ENCODE measurements at places on chromosomes 13 and 19.
A peak's percentile ranks its signal among the peaks of the same experiment; 100 is the strongest.

- no peak for DNase-seq
Observed at GRCh38 chr19:41441321-41441945, 1.5 kb upstream of the ERICH4 start.

DNA sequence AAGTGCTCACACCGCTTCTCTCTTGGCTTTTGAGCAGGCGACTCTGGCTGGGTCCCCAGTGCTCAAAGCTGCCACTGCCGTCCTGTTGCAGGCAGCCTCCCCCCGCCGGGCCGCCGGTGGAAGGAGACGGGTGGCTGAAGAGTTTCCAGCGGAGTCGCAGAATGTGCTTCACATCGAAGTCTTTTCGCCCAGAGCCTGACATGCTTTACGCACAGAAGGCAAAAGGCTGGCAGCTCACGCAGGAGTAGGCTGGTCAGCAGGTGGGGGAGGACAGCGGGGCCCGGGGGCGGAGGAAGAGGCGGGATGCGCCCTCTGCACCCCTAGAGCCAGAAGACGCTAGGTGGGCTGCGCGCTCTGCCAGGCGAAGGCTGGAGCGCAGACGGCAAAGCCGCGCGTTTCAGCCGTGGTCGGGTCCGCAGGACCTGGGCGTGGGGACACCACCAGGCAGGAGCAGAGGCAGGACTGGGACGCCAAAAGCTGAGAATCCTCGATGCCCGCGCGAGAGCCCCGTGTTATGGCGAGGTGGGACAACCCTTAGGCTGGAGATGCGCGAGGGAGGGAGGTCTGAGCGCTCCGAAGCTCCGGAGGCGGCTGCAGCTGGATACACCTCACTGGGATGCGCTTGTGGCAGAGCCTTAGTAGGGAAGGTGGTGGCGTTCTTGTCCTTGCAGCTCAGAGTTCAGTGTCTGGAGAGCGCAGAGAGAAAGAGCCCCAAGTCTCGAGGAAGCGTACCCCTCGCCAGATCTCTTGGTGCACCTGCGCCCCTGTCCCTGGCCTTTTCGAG is at the start of gene ATXN8OS:
Gene ATXN8OS (plus strand): TSS at position 329 of the 784 bp plus-strand sequence.
- DNase-seq = no peak

DNA sequence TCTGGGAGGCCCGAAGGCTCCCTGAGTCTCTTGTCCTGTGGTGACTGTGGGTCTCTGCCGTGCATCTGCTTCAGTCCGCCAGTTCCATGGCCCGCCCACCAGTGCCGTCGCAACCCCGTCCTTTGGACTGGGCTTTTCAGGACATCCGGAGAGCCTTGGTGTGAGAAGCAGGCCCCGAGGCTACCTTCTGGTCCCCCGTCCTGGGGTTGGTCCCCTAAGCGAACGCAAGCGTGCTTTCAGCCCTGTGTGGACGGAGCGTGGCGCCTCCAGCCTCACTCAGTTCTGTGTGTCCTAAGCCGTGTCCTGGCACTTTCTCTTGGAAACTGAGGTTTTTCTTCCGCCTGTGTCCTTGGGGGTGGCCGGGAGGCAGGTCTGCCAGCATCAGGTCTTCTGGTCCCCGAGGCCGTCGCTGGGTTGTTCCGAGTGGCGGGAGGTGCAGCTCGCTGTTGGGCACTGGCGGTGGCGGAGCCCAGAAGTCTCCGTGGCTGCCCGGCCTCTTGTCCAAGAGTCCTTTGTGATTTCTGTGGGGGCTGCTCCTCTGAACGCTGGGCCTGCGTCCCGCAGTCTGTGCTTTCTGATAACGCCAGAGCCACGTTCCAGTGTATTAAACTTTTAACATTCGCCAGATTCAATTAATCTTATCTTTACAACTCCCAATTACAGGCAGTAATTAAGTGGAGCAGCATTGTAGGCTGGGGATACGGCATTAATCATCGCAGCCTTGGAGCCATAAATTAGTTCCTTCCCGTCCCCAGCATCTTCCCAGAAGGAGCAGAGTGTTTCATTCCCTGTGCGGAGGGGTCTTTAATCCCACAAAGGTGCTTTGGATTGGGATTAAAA is 99.5 kb downstream of the KDM4B start:
- DNase-seq = no peak

GRCh38 chr19:42233106-42233505 is 9.3 kb downstream of the GSK3A start:
- DNase-seq = no peak

- DNase-seq = no peak
Observed at GRCh38 chr13:111346101-111346680, 25.7 kb downstream of the TEX29 start.

GRCh38 chr13:91017031-91017668 is 330.3 kb upstream of the MIR17HG start:
- no peak for DNase-seq

DNA sequence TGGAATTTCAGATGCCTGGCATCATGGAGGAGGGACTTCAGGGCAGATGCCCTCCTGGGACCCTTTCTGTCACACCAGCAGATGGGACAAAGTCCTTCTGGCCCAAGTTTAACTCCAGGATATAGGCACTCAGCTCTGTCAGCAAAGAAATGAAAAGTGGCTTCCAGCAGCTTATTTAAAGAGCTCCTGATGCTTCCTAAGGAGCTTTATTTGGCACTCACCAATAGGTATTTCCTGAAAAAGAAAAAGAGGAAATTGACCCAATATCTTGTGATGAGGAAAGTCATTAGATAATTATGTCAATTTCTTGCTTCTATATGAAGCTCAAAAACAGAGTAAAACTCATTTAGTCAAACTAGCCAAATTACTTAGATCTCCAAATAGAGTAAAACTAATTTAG is 224.6 kb downstream of the RAP2A start:
- no peak for DNase-seq

GRCh38 chr13:100399455-100399854 is 189.1 kb downstream of the GGACT start:
- no peak for DNase-seq

GRCh38 chr13:89883893-89884448 is 1463.5 kb upstream of the MIR17HG start:
- DNase-seq = no peak

DNA sequence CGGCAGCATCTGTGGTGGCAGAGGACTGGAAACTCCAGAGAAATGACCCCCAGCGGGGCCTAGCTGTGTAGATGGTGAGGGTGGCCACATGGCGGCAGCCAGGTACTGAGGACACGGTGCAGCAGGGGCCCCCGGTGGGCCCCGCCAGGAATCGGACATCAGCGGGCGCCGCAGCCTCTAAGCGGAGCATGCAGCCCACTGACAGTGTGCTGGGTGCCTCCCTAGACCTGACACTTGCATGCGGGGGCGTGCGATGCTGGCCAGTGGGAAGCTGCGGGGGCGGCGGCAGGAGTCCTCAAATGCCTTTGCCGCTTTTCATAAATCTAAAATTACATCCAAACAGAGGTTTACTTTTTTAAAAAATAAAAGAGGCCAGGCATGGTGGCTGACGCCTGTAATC is 16.1 kb downstream of the ADAT3 start:
- DNase-seq = no peak

DNA sequence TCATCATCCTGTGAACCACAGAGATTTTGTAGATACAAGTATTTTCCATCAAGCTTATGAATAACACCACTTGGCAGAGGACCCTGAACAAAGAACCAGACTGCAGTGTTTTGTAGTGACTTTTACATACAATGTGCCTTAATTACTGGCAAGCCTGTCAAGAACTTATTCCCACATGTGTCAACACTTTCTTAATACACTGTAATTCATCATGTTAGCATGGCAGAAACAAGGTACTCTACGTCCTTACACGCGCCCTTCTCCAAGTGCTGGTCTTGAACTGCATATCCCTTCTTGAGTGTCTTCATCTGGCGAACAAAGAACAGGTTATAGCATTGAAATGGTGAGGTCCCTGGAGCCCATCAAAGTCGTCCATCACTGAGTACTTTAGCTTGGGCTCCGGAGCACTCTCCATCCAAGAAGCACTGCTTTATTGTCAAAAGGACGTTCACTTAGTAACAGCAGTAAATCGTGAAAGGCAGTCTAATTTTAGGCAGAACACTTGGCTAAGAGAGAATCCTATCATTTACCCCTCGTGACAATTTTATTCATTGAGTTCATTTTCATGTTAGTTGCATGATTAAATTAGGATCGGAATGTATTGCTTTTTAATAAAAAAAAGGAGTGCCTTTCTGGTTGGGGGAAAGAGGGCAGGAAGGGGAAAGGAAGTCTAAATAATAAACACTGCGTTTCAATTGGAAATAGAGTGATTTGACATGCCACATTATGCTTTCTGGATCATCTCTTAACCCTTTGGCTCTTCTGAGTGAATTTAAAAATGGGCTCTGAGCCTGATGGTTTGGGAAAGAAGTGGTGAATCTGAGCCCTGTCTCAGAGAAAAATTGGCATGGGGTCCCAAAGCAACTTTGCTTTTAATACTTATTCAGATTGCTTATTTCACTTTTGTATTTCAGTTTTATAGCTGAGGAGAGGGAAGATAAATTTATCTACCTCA is 376.1 kb downstream of the DLEU7 start:
- DNase-seq = no peak

DNA sequence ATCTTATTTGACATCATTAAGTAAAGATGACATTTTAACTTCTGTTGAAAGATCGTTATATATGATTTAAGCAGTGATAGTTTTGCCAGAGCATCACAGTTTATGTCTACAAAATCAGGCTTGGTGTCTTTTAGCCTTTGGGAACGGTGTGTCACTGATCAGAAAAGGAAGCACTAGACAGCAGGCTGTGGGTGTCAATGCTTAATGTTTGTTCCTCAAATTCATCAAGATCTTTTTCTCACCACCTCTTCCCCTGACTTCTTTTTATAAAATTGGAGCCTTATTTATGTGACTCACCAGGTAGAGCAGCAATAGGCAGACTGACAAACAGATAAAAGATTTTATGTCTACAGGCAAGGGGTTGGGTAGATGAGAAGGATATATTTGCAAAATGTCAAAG is 1558.5 kb downstream of the EFNB2 start:
- DNase-seq = no peak

GRCh38 chr19:2591537-2592291 is 110.8 kb downstream of the GNG7 start:
- no peak for DNase-seq

GRCh38 chr19:5035793-5036697 is 67.1 kb downstream of the KDM4B start:
- DNase-seq = no peak

- DNase-seq = no peak
Observed at GRCh38 chr13:51793570-51794271, 10.2 kb downstream of the DHRS12 start.

GRCh38 chr13:110405597-110406450 is 98.7 kb downstream of the COL4A2 start:
- DNase-seq = no peak

DNA sequence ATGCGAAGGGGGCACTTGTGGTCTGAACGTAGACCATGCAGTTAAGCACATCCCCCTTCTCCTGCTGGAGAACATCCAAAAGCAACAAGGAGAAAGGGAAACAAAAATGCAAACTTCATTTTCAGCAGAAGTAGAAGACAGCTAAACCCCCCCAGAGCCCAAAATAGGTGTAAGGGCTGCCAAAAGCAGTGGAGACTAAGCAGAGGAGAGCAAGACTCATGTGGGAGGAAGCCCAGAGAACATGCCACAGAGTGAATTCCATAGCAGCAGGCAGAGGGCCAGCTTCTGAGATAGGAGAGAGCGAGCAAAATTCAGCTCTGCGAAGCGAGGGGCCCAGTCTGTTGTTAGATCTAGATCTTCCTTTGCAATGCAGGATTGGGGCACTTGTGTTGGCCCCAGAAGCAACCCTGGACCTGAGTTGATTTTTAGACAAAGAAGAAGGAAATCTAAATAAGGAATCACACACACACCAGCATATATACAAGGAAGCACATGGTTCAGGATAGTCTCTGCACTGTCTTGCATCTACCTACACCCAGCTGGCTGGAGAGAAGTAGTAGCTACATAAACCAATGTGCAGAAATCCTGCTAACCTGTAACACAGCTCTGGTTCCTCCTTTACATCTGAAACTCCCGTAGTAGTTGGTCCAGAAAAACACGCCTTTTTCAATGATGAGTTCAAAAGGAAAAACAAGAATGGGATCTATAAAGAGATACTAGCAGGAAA is 199.6 kb downstream of the SPRY2 start:
- DNase-seq = no peak

GRCh38 chr19:11373166-11373884 is 1.1 kb upstream of the SWSAP1 start:
- no peak for DNase-seq

DNA sequence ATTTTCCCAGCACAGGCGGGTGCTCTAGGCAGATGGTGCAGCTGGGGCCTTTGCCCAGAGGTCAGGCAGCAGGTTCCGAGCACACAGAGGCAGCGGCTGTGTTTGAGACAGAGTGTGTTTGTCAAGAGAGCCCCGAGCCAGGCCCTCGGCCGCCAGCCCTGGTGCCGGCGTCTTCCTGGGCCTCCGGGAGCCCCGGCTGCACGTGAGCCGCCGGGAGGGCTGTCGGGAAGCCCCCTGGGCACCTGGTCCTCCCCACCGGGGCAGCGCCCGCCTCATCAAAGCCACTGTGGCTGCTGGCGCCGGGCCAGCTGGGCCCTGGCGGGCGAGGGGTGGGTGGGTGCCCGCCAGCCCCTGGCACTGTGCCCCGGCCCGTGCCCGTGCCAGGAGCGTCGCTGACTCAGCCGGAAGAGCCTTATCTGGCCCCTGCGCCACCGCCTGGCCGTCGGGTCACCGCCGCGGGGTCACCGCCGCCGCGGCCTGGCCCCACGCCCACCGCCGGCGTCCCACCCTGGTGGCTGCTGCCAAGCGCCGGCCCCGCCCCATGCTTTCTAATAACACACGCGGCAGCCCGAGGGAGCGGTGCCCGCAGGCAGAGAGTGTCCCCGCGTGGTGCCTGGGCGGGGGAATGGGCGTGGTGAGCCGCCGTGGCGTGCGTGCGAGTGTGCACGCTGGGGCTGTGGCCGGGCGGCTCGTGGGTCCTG is 14.9 kb downstream of the ARID3A start:
- DNase-seq = peak; percentile 86

DNA sequence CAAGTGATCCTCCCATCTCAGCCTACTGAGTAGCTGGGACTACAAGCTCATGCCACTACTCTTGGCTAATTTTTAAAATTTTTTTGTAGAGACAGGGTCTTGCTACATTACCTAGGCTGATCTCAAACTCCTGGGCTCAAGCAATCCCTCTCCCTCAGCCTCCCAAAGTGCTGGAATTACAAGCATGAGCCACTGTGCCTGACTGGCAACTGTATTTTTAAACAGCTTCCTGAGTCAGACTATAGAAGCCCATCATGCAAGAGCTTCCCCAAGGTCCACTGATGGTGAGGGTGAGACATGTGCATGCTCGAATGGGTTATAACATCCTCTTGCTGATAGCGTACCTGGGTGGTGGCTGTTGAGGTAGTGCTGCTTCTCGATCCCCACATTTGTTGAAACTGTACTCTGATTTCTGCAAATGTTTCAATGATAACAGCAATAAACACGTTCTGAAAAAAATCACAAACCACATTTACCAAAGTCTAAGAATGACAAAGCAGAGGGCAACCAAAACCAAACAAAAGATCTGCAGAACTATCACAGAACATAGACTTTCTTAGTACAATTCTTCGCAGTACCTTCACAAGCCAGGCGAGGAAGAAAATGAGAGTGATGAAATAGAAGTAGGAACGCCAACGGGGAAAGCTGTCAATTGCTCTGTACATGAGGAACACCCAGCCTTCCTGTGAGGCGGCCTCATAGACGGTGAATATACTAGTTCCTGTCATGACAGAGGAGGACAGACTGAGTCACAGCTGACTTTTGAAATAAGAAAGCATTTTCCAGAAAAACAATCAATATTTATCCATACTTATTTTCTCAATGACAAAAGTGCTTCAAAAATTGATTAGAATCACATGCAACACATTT is 124.4 kb downstream of the NALCN start:
- DNase-seq = no peak

GRCh38 chr13:24916464-24916863 is 152.5 kb downstream of the RNF17 start:
- DNase-seq = no peak

GRCh38 chr13:83216479-83217245 is 665.6 kb downstream of the SLITRK1 start:
- no peak for DNase-seq
